Nucleus accumbens (tissue), 56 donors: ENCODE measurements at places on chromosomes 13 and 19.

DNA sequence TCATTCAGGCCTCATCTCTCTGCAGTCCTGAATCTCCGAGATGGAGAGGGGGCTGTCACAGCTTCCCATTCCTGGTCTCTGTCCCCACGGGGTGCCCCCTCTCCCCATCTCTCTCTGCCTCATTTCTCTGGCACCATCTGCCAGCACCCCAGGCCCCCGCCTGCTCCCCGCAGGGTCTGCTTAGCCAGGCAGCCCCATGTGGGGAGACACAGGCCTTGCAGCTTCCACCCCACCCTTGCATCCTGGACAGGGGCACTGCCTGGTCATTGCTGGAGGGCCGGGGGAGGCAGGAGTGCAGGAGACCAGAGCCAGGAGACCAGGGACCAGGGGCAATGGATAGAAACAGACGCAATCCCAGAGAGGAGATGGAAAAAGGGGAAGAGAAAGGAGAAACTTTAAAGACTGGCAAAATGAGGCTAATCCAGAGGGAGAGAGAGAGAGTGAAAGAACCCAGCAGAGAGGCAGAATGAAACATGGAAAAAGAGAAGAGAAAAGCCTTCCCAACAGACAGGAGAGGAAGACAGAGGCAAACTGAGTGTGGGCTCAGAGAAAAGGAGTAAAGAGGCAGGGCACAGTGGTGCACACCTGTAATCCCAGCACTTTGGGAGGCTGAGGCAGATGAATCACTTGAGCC lies 8.8 kb upstream of the GIPR start:
- no peak for DNase-seq

GRCh38 chr13:68816715-68817114 lies 1290.9 kb upstream of the ATXN8OS start:
- DNase-seq, result no peak

DNA sequence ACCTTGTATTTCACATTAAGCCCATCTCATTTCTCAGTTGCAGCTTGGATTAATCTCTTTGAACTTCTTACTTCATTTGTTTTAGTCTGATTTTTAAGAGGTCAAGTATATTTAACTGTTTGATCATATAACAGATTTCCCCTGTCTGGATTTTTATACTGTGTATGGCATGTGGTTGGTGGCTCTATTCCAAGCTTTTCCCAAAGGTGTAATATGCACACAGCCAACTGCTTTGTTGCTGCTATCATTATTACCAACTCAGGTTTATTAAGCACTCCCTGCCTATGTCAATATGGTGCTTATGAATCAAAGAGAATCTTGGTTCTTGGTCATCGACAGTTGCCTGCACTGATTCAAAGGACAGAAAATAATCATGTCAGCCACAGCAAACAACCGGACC lies 92.6 kb downstream of the RAP2A start:
- DNase-seq, result no peak

DNA sequence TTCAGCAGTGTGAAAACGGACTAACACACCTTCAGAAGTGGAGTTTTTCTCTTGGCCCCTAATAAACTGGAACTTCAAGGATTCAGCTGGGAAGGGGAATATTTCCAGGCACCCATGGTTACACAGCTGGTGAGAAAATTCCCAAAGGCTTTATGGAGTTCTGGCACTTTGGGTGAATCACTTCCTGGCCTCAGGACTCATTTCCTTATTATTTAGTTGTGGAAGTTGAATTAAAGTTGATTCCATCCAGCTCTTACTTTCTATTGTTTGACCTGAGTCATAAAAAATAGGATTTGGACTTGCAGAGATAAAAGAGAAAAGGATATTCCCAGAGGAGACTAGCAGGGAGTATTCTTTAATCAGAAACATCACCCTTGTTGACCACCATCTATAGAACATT lies 882.1 kb downstream of the UQCRFS1 start:
- DNase-seq, result no peak

DNA sequence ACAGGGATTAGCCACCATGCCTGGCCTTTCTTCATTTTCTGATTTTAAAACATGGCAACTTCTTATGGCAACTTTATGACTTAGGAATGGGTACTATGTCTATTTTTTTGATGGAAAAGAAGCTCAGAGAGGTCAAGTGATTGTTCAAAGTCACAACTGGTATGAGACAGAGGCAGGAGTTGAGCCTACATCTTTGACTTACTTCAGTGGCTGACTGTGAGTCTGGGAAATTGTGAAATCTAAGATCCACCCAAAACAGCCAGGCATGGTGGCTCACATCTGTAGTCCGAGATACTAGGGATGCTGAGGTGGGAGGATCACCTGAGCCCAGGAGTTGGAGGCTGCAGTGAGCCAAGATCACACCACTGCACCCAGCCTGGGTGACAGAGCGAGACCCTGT lies 2.4 kb upstream of the ACTL9 start:
- DNase-seq, result no peak

DNA sequence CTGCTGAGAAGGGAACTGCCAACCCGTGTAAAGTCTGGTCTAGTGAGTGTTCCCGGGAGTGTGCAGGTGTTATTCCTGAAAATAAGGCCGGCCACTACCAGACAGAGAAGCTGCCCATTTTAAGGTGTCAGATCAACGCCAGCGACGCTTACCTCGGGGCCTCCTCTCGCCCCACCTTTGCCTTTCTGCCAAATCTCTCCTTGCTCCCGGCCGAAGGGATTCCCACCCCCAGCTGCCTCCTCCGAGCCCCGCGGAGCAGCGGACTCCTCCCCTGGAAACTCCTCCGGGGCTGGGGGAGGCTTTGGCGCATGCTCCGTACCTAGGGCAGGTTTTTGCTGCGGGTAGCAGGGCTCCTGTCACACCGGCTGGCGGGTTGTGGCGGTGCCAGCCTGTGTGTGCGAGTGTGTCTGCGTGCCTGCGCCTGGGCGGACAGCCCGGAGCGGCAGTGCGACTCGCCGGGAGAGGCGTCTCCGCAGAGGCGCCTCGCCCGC lies at the start of gene HS6ST3:
HS6ST3 (plus strand) TSS at position 359 of the 491 bp plus-strand sequence.
- DNase-seq, result peak; percentile 49

DNA sequence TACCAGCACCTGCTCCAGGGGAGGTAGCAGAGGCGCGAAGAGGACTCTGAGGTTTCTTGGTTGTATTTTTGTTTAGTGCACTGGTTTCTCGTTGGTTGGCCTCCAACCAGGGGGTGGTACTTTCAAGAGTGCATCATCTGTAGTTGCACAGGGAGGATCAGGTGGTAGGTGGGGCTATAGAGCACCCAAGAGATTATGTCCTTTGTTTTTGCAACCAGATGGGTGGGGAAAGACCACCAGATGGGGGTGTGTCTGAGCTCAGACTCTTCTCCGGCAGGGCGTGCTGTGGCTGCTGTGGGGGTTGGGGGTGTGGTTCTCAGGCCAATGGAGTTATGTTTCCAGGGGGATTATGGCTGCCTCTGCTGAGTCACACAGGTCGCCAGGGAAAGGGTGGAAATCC lies 254.4 kb upstream of the KLF12 start:
- no peak for DNase-seq

GRCh38 chr13:36158611-36159010 lies 27.4 kb upstream of the DCLK1 start:
- no peak for DNase-seq

- no peak for DNase-seq
These were observed 77.0 kb downstream of the SOX1 start for GRCh38 chr13:112143753-112144615.

GRCh38 chr13:29526741-29527140 lies 68.7 kb downstream of the SLC7A1 start:
- no peak for DNase-seq
